ENCODE measurements at places on chromosomes 3 and 15. TPM values are rescaled to one million over a fixed set of nuclear protein-coding genes. Genes with fewer than 3 reads are reported as not detected.

Gene HHLA2
- not detected for total RNA-seq

Gene HAUS2
- total RNA-seq = 27.8 TPM

Gene RARRES1
- total RNA-seq = 16.1 TPM

Gene ARHGEF3
- 18.3 TPM for total RNA-seq

GRCh38 chr15:76401285-76401684, 64.7 kb downstream of the ISL2 start:
- DNase-seq = no peak

DNA sequence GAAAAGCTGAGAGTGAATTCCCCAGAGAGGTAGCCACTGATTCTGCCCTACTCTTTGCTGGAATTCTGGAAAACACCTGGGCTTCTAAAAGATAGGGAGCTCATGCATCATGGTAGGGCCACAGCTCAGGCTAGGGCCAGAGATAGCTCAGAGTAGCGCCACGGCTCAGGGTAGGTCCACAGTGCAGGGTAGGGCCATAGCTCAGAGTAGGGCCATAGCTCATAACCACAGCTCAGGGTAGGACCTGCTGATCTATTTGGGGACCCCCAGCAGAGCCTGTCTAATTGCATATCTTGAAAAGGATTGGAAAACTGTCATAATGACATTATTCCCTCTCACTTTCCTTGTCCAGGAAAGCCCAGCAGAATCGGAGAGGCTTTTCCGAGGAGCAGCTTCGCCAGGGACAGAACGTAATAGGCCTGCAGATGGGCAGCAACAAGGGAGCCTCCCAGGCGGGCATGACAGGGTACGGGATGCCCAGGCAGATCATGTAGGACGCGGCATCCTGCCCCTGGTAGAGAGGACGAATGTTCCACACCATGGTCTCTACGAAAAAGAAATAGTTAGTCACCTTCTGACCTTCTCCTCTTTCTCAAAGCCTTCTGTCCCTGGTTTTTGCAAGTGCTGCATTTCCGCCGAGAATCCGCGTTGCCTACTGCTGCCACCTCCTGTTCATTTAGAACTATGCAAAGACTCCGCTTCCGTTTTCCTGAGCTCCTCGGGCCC, 14.5 kb downstream of the TAGLN3 start:
- peak; percentile 26 for DNase-seq

DNA sequence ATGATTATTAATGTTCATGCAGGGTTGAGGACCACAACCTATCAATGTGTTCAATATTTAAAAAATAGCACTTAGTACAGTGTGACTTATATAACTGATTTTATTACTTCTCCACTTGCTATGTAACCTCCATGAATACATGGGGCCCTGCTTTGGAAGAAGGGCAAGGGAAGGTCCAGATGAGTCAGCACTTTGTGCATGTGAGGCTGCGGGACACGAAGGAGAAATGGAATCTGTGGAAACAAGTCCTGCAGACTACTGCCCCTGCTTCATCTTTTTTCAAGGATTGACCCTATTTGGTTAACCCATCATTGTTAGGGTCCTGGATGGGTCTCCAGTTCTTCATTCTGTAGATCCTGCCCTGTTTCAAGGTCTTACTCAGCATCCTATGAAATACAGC, 1.6 kb downstream of the NXPE3 start:
- no peak for DNase-seq

GRCh38 chr15:33757516-33758232, 210.6 kb upstream of the CHRM5 start:
- no peak for DNase-seq

GRCh38 chr15:55319537-55320237, 665 bp downstream of the PIGB start:
- no peak for DNase-seq

GRCh38 chr3:4722103-4722502, 229.0 kb downstream of the ITPR1 start:
- DNase-seq = no peak
